IPS-NIHi11 (cell line): ENCODE measurements at places on chromosomes 3 and 15.

DNA sequence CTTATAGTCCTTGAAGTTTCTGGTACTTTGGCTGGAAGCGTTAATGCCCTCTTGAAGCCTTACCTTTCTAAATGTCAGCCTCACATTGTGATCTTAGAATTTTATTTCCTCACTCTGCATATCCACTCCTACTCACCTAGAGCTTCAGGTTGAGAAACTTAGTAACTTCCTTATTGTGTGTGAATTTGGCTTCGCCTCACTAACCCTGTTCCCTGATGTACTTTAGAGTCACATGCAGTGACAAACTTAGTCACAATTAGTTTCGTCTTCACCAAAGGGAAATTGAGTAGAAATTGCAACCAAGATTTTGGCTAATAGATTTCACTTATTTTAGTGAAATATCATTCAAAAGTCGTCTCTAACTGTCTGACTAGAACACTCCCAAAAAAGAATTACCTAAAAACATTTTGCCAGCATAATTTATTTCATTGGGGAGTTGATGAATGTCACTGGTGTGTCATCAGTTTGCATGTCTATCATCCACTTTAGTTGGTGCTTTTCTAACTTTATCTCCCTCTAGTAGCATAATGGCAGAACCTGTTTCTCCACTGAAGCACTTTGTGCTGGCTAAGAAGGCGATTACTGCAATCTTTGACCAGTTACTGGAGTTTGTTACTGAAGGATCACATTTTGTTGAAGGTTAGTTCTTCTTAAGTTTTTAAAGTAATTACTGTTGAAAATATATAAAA lies 960 bp downstream of the MFN1 start:
- DNase-seq, result no peak

DNA sequence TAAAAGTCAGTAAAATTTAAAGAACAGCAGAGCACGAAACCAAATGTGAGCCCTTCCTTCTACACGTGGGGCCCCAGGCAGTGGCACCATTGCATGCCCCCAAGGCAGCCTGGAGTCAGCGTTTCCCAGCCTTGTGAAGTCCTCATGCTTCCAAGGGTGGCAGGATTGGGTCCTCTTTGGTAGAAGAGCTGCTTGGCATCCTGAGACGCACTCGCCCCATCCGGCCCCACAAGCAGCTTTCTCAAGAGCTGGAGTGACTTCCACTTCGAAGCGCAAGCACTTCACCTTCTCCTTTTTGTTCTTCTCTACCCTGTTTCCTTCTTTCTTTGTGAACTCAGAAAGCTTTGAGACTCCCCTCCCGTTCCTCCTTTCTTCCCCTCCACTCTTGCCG lies 34.7 kb downstream of the ZNF710 start:
- no peak for DNase-seq

DNA sequence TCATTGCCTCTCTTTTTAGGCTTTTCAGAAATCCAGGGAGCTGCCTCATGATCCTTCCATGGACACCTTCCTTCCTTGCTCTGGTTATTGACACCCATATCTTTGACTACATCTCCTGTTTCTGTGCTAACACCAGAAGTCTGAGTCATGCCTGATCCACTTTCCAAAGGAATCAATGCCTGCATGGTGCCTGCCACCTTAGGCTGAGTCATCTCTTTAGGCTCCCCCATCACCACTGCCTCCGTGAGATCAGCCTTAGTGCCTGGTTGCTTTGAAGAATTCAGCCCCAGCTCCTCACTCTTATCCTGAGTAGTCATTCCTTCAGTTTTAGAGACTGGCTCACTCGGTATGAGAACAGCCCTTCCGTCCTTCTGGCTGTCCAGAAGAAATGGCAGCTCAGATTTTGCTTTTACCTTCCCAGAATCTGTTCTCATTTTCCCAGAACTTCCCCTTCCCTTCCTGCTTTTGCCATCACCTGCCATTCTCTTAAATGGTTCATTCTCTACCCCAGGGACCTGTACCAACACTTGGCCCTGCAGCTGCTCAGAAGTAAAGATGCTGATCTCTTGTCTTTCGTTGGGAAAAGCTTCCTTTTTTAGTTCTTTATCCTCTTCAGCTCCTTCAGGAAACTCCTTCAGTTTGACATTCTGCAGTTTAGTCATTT lies 105.3 kb downstream of the MAP4 start:
- peak; percentile 24 for DNase-seq

GRCh38 chr15:75942464-75942863 lies 38.8 kb downstream of the FBXO22 start:
- DNase-seq, result no peak

GRCh38 chr3:73602170-73602569 lies 22.6 kb downstream of the PDZRN3 start:
- DNase-seq, result no peak
